ENCODE measurements at places on chromosomes 7 and 10.

DNA sequence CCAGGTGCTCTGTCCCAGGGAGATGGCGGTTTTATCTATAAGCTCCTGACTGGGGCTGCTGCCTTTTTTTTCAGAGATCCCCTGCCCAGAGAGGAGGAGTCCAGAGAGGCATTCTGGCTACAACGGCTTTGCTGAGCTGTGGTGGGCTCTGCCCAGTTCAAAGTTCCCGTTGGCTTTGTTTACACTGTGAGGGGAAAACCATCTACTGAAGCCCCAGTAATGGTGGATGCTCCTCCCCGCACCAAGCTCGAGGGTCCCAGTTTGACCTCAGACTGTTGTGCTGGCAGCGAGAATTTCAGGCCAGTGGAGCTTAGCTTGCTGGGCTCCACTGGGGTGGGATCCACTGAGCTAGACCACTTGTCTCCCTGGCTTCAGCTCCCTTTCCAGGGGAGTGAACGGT is 16.4 kb upstream of the SLC26A5 start:
- DNase-seq = no peak

GRCh38 chr10:116728526-116729096 is 13.8 kb downstream of the HSPA12A start:
- no peak for DNase-seq

DNA sequence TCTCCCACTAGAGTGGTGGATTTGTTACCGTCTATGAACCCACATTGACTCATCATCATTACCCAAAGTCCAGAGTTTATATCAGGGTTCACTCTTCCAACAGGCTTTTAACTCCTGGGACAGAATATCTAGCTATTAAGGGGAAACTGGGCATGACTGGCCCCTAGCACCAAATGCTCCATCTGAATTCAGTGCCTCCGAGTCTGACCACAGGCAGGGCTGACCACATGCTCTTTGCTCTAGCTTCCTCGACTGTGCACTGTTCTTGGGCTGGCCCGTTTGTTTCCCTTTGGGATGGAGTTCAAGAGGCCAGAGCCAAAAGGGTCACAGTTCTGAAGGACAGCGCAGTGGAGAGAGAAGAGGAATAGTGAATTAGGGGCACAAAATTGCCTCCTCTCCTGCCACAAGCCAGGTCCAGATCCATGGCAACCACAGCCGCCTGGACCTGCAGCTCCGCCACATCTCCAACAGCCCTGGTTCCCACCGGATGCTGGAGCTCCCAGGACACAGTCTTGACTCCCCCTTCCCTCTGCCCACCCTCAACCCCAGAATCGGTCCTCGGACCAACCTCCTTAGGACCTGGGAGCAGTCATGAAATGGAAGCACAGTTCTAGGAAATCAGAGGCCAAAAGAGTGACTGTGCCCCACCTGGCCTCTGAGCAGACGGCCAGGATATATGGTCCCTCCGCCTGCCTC is 16.2 kb downstream of the CAMK2G start:
- DNase-seq = no peak

DNA sequence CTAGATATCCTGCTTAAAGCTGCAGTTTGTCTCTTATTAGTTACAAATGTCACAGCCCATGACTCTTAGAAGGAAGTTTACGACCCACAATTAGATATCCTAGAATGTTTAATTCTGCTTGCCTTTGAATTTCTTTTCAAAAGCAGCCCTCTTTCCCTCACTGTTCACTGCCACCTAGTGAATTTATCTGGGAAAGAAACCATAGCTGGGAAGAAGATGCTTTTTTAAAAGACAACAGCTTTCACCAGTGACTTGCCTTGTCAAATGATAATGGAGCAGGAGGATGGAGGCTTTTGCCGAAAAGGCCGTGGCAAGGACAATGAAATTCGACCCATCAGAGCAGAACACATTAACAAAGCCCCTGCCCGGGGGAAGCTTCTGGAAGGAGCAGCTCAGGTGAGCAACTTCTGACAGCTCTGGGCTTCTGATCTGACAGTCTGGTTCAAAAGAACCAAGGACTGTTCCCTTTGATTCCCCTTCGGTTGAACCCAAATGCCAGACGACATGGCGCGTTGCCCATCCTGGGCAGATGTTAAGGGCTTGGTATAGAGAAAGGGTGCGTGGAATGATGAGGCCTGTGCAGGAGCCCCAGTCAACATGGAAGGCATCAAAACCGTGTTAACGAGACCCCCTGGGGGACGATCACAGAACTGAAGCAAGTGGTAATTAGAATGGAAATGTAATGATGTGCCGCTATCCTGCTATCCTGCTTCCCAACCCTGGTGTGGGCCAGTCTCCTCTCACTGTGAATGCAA is 236.8 kb downstream of the FRMD4A start:
- DNase-seq = no peak

DNA sequence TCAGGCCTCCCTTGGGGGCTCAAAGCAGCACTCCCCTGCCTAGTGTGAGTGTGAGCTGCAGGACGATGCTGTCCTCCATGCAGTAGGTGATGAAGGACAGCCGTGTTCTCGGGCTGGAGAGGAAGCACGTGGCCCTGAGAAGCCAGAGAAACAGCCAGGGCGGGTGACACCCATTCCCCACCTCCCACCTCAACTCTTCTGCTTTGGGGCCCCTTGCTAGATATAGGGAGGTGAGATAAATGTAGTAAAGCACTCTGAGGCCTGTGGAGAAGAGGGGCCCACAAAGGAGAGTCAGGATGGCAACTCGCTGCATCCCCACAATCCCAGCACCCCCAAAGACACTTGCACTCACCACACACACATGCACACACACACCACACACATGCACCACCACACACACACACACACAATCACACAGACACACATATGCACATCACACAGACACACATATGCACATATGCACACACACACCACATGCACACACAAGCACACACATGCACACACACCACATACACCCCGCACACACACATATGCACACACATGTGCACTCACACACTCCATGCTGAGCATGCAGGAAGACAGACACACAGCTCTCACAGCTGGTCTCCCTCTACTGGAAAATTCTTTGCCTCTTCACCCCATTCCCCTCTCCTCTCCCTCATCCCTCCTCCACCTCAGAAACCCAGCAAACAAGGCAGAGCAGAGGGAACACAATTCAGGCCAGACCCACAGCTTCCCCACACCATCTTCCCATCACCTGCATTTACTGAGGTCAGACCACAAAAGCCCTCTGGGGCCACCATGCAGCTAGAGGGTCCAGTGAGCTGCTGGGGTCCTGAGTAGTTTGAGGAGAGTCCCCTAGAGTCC is 30.5 kb downstream of the ANXA8 start:
- no peak for DNase-seq

GRCh38 chr10:130894471-130894870 is 417.1 kb downstream of the TCERG1L start:
- no peak for DNase-seq

DNA sequence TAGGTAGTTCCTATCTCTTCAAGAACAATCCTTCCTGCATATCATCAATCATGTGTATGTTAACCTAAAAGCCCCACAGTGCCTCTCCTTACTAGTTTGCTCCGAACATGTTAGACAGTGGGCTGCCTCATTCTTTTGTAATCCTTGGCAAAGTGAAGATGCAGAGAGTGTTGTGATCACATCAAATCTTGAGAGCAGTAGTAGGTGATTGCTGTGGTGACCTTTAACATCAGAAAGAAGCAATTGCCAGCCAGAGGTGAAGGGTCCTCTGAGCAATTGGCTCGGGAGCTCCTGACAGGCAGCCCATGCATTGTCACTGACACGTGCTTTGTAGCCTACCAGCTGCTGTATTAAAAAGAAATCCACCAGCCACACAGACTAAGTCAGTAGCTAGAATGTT is 19.6 kb upstream of the GSTK1 start:
- no peak for DNase-seq

DNA sequence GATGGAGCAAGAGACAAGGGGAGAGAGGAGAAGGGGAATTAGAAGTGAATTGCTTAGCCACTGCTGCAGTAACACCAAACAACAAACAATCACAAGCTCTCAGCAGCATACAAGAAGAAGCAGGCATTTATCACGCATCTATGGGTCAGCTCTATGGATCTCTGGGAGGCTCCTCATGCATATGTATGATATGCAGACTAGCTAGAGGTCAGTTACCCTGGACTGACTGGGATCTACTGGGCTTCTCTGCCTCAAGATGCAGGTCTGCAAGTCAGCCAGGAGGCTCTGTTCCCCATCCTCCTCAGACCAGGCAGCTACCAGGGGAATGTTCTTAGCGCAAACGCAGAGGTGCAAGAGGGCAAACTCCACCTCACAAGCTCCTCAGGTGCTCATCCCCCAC is 64.7 kb upstream of the SEM1 start:
- no peak for DNase-seq

- DNase-seq = no peak
Observed at GRCh38 chr10:6254201-6254600, 51.5 kb downstream of the PFKFB3 start.

DNA sequence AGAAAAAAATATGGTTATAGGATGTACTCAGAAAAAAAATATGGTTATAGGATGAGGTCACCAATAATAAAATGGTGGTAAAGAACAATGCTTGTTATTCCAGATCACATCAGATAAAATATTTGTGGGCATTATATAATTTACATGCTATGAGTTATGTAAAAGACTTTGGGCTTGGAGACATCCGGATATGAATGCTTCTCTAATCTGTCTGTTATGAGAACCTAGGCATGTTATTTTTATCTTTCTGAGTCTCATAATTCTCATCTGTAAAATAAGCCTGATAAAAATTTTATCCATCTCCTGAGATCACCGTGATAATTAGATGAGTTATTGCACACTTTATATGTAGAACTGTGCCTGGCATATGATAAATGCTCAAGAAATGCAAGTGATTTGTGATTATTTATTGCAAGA is 37.8 kb downstream of the DKK1 start:
- no peak for DNase-seq

DNA sequence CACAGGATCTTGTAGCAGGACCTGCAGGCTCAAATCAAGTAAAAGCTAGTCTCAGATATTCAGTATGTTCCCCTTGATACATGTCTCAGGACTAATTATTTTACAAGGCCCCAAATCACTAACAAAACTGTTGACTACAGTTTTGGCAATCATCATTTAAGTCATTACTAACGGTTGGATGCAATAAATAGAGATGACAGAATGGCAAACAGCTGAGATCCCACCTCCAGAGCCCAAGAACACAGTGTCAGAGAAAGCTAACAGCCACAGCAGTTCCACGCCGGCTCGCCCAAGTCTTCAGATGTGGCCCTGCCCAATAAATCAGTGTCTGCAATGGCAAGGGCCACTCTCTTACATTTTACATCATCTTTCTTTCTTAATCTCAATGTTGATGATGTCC is 87.6 kb downstream of the CTBP2 start:
- DNase-seq = no peak

DNA sequence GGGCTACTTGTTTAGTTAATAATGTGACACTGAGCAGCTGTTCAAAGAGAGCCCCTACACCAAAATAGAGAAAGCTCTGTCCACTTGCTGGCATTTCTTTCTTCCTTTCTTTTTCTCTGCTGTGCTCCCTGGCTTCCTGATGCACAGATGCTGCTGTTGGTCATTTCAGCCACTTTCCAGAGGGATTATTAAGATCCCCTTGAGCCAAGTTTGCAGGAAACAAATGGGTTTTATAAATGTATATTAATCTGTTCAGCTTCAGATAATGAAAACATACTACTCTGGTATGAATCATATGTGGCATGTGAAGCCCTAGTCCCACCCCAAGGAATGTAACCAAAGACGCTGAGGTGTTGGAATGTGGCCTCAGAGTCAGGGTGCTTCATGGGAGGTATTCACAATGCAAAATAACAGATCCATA is 638.2 kb upstream of the FZD8 start:
- DNase-seq = no peak

DNA sequence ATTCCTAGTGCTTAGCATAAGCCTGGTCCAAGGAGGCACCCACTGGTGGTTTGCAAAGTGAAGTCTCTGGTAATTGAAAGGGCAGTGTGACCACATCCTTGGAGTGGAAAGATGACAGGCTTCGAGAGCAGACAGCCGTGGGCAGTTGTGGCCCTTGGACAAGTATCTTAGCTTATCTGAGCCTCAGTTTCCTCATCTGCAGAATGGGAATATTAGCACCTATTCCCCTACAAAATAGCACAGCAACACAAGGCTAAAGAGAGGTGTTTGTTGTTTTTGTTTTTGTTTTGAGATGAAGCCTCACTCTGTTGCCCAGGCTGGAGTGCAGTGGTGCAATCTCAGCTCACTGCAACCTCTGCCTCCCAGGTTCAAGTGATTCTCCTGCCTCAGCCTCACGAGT is 29.3 kb downstream of the MYL10 start:
- no peak for DNase-seq

DNA sequence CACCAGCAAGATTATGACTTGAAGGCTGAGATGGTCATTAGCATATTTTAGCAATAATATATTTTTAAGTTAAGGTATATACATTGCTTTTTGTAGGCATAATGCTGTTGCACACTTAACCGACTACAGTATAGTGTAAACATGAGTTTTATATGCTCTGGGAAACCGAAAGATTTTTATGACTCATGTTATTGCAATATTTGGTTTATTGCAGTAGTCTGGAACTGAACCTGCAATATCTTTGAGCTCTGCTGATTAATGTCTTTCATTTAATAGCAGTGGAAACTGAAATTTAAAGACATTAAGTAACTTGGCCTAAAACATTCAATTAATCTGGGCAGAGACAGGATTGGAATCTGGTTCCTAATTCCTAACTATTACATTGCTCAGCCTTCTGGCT is 266.7 kb upstream of the PLXDC2 start:
- DNase-seq = no peak

DNA sequence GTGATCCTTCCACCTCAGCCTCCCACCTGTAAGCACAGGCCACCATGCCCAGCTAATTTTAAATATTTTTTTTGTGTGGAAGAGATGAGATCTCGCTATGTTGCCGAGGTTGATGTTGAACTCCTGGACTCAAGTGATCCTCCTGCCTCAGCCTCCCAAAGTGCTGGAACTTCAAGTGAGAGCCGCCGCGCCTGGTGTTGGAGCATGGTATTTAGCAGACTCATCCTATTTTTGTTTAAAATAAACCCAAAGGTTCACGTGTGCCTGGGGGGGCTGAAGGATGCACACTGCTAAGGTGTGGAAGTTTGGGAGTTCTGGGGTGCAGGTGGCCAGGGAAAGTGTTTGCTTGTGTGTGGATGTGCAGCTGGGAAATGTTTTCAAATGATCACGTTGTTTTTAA is 18.1 kb downstream of the PDGFA start:
- no peak for DNase-seq

DNA sequence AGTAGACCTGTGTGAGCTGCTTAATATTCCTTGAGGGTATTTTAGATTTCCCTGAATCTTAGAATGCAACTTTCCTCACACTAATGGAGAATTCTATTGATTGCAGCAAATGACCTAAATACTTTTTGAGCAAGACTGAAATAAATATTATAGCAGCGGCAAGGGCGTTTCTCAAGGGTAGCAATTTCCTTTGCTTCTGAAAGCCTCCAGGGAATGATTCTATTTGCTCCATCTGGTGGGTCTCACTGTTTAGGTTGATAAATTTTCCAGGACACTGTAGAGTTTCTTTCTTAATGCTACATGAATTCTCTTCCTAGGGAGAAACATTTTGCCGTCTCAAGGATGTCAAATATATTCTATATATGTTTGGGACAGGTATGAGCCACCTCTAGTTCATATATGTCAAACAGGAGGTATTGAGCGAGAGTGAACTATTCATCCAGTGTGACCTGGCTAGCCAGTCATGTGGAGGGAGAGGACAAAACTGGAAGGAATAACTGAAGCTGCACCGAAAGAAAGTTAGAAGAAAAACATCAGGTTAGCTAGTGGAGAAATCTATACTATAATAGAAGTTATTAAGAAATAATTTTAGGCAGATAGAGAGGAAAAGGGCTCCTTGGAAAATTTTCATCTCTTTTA is 57.9 kb upstream of the FZD8 start:
- DNase-seq = no peak
